Activated CD8-positive, alpha-beta memory T cell treated with anti-CD3 and anti-CD28 coated beads, Interleukin-2, amount 50 U/mL, for 48 hours (primary cell): ENCODE measurements at places on chromosomes 16 and 17.

DNA sequence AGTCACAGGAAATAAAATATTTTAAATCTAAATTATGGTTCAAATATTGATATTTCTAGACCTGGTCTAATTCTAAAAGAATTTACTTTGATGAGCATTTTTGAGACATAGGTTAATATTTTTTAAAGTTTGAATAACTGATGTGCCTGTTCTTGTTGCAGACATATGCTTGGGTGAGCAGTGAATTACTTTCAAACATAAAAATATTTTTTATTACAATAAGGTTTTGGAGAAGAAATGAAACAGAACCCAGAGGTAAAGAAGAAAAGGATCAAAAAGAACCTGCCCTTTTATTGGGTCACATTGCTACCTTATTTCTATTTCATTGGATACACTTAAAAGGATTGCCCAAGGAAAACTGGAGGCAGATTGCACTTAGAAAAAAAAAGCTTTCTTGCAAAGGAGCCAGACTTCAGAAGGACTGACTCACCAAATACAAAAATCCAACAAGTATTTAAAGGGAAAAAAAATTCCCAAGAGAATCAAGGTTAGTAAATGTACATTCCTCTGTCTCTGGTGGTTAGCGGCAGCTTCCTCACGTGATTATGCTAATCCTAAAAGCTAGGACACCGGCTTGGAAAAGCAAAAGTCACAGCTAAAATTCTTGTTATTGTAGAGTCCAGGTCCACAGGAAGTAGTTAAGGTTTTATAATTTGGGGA is 18.5 kb downstream of the ENPP7 start:
- DNase-seq: no peak

GRCh38 chr17:1007310-1008007 is 10.5 kb downstream of the TIMM22 start:
- DNase-seq: no peak

GRCh38 chr17:67044016-67044772 is at the start of gene CACNG1:
Gene CACNG1 (plus strand): TSS chr17:67044554. CDS start chr17:67044661, 107 bp downstream.
- no peak for DNase-seq

- DNase-seq: no peak
Measured at GRCh38 chr16:82895843-82896242, 269.1 kb downstream of the CDH13 start.

DNA sequence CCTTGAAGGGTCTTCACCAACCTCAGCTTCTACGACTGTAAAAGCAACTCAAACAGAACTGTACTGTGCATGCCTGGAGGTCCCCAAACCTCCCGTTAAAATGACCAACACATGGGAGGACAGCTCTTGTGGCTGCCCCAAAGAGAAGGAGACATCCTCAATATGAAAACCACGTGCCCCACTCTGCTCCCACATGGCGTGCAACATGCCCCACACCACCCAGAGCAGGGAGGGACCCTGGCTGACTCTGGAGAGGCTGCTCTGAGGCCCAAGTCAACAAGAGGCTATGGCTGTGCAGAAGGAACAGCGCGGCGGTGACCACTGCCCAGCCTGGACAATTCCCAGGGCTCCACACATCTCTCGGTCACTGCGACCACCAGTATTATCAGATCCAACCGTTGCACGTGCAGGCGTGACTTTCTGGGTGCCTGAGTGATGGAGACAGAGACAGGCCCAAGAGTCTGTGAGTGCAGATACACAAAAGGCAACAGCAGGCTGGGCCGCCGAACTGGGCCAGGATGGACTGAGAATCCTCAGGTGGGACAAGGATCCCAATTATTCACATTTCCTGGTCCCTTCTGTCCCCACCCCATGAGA is 1.4 kb downstream of the PLD6 start:
- DNase-seq: no peak

DNA sequence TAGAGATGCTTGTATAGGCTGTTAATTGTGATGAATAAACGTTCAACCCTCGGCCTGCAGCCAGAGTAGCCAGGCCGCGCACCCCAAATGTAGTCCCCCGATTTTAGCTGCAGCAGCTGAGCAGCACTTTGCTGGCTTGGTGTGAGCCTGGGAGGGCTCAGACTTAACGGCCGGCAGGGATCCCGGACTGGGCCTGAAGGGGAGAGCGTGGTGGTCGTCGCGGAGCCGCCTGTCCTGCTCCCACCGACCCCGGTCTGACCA is 11.9 kb downstream of the ZNF629 start:
- DNase-seq: no peak

DNA sequence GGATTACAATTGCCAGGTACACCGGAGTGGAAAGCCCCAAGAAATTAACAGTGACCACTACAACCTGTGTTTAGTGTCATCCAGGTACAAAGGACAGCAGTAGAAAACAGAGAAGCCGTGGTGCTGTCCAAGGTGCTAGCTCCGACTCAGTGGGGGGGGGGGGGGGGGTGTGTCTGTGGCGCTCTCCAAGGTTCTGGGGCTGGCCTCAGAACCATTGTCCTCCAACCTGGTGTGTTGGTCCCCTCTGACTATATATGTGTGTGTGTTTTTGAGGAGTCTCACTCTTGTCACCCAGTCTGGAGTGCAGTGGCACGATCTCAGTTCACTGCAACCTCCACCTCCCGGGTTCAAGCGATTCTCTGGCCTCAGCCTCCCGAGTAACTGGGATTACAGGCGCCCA is 5.8 kb upstream of the ZNF23 start:
- peak; percentile 63 for DNase-seq

DNA sequence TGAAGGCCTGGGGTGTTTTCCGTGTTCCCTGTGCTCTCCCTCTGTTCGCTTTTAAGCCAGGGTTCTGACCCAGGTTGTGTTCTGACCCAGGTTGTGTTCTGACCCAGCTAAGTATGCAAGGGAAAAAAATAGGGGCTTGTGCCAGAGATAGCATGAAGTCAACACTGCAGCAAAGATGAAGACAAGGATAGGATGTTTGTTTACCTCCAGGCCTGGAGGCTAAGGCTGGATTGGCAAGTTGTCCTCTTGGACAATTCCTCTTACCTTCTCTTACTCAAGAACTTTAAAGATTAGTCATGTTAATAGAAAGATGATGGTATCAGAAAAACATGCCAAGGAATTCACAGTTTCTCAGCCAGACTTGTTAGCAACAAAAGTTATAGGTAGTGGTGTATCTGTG is 19.4 kb downstream of the LYRM9 start:
- no peak for DNase-seq

GRCh38 chr17:56260376-56261002 is 107.2 kb downstream of the ANKFN1 start:
- no peak for DNase-seq

DNA sequence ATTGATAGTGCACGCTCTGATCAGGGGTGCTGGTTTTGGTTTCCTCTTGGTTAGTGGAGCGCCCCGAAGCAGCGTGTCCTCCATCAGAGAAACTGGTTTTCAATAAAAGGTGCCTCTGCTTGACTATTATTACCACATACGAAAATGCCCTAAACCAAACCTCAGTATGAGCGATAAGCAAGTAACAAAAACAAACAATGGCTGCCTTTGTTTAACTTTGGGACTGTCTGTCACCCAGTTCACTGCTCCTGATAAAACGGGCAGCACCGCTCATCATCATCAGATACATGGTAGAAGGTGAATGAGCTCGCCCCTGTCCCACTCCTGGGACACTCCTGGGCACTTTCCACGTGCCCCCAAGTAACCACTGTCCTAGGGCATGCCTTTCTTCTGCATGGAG is 24.0 kb downstream of the DUSP14 start:
- no peak for DNase-seq

- DNase-seq: no peak
Measured at GRCh38 chr17:9389111-9389527, 186.5 kb downstream of the STX8 start.

DNA sequence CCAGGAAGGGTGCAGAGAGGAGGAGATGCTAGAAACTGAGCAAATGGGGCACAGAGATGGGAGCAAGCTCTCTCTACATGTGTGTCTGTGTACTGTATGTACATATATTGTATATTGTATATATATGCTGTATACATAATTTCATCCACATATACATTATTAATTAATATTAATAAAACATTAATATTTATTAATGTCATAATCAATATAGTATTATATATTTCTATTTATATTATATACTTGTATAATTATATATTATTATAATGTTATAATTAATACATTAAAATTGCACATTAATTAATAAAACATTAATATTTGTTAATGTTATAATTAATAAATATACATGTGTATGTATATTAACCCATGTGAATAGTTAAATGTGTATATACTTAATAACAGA is 31.5 kb upstream of the FOXF1 start:
- no peak for DNase-seq

- DNase-seq: no peak
Measured at GRCh38 chr16:55849536-55849935, 16.6 kb upstream of the CES1 start.

DNA sequence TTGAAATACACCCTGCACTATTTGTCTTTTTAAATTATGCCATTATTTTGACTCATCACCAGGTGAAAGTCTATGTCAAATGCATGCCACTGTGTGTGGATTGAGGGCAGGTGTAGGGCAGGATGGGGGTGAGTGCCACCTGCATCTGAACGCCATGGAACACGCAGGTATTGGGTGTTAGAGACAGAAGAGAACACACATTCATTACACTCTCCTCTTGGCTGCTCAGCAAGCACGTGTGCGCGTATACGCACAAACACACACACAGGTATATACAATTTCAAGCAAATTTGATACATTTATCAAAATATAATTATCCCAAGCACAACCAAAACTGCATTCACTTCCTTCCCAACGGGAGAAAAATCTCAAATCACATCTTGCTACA is 268.9 kb downstream of the NTN1 start:
- DNase-seq: peak; percentile 54

- DNase-seq: no peak
Measured at GRCh38 chr17:56751145-56751738, 82.5 kb downstream of the C17orf67 start.

DNA sequence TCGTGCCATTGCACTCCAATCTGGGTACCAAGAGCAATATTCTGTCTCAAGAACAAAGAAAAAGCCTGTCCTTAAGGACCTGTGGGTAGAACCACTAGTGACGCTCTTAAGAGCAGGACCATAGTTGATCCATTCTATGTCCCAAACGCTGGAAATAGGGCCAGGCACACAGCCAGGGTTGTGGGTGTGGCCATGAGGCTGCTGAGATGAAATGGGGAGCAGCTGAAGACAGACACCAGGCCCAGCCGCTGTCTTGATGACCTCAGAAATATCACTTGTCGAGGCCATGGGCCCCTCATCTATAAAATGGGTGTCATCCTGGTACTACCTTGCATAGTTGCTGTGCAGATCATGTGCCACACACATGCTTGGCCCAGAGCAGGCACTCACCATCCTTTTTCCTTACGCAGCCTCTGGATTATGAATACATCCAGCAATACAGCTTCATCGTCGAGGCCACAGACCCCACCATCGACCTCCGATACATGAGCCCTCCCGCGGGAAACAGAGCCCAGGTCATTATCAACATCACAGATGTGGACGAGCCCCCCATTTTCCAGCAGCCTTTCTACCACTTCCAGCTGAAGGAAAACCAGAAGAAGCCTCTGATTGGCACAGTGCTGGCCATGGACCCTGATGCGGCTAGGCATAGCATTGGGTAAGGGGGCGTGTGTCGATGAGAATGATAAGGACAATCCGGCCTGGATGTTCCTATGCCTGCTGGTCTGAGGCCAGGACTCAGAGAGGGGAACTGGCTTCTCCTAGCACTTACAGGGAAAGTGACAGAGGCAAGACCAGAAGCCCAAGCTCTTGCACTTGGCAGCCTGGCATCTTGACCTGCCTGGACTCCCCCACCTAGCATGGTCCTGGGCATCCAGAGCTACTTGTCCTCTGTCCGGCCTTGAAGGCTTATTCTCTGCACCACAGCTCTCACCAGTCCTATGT is 25.5 kb downstream of the CDH5 start:
- peak; percentile 37 for DNase-seq

GRCh38 chr17:4559966-4560365 is 411 bp downstream of the GGT6 start:
- no peak for DNase-seq

DNA sequence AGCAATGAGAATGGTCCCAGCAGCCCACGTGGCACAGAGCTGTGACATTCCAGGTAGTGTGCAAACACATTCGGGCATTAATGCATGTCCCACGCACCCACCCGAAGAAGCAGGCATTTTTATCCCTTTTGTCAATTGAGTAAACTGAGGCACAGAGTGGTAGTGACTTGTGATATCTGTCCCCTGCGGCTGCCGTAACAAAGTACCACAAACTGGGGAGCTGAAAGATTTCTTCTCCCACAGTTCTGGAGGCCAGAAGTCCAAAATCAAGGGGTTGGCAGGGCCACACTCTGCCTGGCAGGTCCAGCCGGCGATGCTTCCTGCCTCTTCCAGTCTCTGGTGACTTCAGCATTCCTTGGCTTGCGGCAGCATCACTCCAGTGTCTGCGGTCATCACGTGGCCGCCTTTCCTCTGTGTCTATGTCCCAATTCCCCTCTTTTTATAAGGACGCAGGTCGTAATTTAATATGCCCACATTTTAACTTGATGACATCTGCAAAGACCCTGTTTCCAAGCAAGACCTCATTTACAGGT is 221.9 kb upstream of the GSE1 start:
- DNase-seq: no peak

DNA sequence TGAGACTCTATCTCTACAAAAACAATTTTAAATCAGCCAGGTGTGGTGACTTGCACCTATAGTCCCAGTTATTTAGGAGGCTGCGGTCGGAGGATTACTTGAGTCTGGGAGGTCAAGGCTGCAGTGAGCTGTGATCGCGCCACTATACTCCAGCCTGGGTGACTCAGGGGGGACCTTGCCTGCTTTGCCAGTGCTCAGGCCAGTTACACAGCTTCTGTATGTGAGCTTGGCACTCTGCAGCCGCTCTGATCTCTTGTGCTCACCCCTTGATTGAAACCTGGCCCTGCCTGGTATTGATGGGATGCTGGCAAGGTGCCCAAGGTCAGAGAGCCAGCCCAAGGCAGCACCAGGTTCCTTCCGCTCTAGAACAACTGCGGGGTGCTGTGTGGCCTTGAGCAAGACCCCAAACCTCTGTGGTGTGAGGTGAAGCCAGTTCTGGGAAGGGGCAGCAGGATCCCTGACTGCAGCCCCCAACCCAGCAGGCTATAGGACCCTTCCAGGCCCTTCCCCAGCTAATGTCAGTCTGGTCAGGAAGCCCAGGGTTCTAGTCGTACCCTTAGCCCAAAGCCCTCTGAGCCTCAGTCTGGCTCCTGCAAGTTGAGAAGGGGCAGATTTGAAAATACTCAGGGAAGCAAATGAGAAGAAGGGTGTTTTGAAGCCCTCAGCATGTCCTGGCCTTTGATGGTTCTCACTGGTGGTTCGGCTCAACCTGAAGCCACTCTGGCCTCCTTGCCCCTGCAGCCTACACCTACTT is 18.9 kb downstream of the MMP15 start:
- no peak for DNase-seq

DNA sequence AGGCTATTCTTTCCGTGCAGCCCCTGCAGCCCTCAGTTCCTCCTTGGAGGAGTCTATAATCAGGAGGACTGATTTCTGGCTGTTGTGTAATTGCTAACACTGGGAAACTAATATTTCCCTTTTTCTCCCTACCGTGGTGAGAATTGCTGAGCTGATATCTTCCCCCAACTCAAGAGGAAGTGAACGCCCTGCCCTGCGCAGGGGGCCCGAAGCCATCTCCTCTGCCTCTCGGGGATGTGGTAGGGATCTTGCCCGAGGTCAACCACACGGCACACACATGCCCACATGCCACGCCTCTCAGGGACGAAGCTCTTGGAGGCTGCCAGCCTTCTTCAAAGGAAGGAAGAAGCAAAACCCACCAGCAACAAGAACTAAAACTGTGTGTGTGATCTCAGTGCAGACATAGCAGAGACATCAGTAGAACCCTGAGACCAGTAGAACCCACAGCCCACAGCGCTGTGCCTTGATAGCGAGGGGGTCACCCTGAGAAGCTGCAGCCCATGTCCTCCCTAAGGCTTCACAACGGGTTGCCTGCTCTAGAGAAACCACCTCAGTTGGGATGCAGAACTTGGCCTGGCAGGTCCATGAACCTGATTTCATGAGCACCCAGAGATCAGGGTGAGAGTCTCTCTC is 8.9 kb upstream of the ULK2 start:
- peak; percentile 65 for DNase-seq
